ENCODE measurements at places on chromosomes 7 and 10.

GRCh38 chr10:72846238-72846637 is 47.3 kb upstream of the OIT3 start:
- no peak for DNase-seq

DNA sequence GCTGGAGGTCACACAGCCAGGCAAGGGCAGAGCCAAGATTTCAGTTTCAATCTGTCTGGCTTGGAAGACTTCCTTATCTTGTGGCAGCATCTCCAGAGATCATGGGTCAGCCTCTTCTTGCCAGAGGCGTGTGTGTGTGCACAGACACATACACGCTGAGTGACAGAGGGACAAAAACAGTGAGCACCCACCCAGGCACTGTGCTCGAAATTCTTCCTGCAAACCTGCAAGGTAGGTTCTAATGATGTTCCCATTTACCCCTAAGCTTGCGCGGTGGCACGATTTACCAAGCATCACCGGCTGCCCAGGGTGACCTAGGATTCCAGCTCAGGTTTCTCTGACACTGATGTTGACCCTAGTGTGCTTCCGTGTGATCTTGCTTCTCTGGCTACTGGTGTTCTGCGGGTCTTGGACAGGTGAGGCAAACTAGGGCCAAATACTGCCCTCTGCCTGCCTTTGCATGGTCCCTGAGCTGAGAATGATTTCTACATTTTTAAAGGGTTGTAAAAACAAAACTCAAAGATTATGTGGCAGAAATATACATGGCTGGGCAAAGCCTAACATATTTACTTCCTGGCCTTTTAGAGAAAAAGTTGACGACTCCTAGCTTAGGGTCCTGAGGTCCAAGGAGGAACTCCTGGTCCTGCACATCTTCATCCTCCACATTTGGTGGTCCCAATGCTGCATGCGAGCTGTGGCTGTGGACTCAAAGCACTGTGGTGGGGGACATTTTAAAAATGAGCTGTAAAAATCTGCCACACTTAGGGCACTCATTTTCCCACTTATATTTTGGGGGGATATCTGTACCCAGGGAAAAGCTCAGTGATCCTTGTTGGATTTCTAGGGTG is 268.5 kb downstream of the RPS24 start:
- DNase-seq: no peak

GRCh38 chr7:46616636-46617035 is 695.6 kb upstream of the IGFBP3 start:
- no peak for DNase-seq

DNA sequence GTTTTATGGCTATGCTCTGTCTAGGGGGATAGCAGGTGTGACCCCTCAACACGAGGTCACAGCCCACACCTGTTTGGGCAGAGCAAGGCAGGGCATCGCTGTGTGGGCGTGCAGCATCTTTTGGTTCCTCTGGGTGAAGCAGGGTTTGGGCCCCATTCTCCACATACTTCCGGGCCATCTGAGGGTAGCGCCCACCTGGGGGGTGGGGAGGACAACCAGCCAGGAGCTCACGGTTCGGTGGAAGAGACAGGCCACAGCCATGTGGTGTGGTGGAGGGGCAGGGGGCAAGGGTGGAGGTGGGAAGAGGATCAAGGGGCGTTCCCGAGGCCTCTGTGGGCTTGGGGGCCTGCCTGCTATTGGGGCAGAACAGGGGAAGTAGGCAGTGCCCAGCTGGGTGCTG is 2.4 kb downstream of the SH2B2 start:
- no peak for DNase-seq

DNA sequence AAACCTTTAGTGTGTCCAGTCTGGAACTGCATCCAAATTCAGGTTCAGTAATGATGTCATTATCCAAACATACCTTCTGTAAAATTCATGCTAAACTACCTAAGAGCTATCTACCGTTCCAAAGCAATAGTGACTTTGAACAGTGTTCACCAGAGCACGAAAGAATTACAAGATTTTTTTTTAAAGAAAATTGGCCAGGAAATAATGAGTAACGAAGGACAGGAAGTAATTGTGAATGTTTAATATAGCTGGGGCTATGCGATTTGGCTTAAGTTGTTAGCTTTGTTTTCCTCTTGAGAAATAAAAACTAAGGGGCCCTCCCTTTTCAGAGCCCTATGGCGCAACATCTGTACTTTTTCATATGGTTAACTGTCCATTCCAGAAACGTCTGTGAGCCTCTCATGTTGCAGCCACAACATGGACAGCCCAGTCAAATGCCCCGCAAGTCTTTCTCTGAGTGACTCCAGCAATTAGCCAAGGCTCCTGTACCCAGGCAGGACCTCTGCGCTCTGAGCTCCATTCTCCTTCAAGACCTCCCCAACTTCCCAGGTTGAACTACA is 694 bp upstream of the FAS start:
- no peak for DNase-seq

DNA sequence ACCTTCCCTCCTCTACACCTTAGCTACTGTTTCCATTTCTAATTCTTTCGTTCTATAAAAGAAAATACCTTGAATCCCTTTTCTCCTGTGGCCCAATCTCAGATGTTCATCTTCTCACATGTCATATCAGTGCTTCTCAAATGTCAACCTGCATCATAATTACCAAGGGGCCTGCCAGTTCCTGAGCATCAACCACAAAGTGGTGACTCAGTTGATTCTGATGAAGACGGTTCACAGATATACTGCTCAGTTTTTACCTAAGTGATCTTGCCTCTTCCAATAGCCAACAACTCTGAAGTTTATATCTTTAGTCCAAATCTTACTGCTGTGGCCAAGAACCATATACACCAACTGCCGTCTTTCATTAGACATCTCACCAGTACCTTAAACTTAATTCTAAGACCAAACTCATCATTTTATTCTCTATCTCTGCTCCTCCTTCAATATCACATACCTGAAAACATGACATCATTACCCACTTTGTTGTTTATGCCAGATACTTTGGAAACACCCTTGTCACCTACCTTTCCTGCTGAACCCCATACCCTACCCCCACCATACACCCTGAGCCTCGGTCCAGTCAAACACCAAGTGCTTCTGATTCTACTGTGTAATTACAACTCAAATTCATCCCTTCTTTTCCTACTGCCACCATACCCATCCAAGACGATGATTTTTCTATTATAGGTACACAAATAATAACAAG is 115.5 kb downstream of the LMBR1 start:
- no peak for DNase-seq

DNA sequence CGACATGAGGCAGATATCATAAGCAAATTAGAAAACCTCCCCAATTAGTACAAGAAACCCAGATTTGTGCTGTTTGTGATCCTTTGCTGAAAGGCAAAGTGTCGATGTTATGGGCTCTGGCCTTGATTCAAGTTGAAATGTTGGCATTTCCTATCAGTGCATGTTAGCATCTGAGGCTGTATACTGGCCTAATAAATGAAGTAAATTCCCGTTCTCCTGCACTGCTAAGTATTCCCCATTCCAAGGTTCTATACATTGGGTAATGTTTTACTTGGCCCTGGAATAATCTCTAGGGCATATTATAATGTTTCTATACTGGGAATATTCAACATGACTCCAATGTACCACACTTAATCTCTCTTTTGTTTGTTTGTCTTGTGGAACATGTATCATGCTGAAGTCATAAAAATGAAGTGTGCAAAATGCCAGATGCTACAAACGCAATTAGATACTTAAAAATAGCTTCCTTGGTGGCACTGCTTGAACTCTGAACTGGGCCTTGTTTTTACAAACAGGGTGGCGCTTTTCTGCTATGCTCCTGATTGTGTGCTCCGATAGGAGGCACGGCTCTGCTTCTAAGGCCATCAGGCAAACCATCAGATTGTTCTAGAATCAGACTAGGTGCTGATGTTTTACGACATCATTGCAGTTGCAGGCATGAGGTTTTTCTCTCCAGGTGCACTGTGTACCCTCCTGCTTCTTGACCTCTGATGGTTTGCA is 156.7 kb upstream of the TCF7L2 start:
- no peak for DNase-seq

GRCh38 chr10:124344931-124345330 is 73.8 kb downstream of the OAT start:
- DNase-seq: no peak

GRCh38 chr7:22598318-22598920 is 98.4 kb upstream of the STEAP1B start:
- DNase-seq: no peak

DNA sequence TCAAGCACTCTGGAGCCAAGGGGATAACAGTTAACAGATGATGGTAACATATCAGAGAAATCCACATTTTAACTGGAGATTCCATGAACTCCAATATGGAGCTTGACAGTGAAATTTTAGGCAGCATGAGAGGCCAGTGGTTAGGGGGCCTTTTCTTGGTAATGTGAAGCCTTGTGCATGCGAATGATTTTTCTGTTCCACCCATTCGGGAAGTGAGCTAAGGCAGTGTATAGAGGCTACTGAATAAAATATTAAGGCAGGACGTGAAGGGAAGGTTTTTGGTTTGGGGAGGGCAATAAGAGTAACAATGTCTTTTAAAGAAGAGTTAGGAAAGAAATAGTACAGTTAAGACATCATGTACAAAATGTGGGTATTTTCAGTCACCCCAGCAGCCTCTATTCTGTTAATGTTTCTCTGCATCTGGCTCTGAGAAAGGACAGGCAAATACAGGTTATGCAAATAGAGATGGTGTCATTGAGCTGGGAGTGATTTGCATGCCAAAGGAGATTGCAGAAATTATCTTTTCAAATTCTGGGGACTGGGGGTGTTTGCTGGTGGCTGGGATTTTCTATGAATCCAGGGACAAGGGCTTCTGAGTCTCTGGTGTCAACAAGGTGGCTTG is 6.8 kb upstream of the TAS2R60 start:
- DNase-seq: no peak

DNA sequence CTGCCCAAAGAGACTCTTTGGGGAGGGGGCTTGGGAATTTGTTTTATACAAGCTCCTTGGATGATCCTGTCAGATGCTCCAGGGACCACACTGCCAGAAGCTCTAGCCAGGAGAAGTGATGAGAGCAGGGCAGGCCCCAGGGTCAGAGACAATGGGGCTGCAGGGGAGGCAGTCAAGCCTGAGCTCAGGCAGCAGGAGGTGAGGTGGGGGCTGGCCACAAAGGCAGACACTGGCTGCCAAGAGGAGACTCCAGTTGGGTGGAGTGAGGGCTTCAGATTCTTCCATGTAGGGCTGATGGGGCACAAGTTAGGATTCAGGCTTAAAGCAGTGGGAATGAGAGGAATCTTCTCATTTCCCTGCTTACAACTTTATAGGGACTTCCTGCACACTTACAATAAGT is 35.6 kb upstream of the LOXL4 start:
- DNase-seq: no peak

GRCh38 chr10:45418849-45419675 is 45.0 kb downstream of the ALOX5 start:
- peak; percentile 40 for DNase-seq
